Stimulated activated CD4-positive, alpha-beta T cell treated with anti-CD3 and anti-CD28 coated beads, Interleukin-12 subunit alpha, Interleukin-12 subunit beta, amount 100 ng/mL, for 48 hours (primary cell): ENCODE measurements at places on chromosomes 2 and 18.

DNA sequence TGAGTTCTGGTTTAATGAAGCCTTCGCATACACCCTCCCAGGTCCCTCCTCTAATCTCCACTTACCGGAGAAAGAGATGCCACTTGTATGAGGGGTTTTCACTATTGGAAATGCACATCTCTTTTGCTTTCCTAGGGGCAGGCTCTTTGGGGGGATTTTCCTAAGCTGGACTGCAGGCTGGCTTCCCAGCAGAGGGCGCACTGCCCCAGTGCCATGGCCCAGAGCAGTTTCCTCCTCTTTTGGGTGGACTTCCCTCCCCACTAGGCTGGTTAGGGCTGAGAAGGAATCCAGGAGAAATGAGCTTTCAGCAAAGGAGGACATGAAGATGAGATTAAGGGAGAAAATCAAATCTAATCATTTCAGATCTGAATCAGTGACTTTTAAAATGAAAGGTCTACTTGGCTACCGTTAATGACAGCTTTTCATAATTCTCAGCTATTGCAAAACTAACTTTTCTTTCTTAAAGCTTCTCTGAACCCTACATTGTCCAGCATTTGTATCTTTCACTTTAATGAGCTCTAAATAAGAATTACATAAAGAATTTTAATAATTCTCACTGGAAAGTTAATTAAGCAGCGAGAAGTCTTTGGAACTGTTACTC lies 784.1 kb upstream of the FANCL start:
- no peak for DNase-seq

GRCh38 chr2:219184121-219184520 lies 6.0 kb downstream of the RETREG2 start:
- no peak for DNase-seq

DNA sequence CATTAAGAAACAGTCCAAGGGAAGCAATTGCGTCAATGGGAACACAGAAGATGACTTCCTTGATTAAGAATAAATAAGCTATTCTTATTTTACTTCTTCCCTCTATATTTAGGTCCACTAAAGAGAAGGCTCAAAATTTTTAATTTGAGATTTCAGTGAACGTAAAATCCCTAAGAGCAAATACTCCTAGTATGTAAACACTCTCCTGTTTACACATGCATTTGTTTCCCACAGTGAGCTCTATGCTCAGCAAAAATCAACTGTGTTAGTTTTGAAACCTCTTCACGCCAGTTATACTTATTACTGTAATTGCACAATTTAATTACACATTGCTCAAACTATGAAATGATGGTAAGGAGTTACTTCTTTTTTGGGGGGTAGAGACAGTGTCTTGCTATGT lies 8.8 kb downstream of the SLC39A6 start:
- no peak for DNase-seq

DNA sequence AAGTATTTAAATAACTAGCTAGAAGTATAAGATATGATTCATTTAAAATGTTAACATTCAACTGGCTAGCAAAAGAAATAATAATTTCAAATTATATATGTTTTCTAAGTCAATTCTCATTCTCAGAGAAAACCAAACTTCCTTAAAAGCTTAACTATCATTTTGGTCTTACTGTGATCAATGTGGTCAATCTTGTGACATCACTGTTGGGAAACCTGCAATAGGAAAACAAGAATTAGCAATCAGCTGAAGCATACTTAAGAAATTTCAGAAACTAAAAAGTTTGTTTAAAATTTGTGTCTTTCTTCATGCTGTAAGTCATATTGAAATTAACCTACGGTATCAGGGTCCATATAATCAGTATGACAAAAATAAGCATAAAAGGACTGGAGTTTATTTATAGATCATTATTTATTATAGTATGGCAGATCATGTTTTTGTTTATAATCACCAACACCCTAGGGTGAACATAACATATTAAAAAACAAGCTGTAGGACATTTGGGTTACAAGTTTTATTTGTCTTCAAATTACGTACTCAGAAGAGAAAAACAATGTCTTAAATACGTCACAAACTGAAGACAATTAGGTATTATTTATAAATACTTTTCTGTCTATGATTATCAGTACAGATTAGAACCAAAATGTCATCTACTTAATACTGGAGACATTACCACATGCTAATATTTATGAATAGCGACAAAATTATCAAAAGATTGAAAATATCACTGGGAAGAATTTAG lies 60.5 kb downstream of the BAZ2B start:
- no peak for DNase-seq

GRCh38 chr2:56580242-56580641 lies 396.5 kb downstream of the CCDC85A start:
- DNase-seq, result no peak

DNA sequence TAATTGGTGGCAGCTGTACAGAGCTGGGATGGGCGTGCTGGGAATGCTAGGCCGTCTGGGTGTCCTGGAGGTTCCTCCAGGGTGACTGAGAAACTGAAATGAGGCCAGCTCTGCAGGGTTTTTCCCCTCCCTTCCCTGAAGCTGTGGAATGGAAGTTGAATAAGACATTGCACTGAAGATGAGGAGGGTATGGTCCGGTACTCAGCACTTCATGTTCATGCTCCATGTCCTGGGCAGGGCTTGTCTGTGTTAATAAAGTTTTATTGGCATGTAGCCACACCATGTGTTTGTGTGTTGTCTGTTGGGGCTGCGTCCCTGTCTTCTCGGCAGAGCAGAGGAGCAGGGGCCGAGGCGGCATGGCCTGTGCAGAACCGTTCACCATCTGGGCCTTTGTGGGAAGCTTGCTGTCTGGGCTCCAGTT lies 154.0 kb downstream of the LDLRAD4 start:
- no peak for DNase-seq

- DNase-seq, result peak; percentile 17
Measured at GRCh38 chr2:84481702-84482101, 22.6 kb upstream of the SUCLG1 start.

GRCh38 chr2:53636596-53636995 lies 131.0 kb upstream of the CHAC2 start:
- DNase-seq, result no peak

GRCh38 chr2:239087046-239087710 lies 239.3 kb downstream of the TWIST2 start:
- no peak for DNase-seq

DNA sequence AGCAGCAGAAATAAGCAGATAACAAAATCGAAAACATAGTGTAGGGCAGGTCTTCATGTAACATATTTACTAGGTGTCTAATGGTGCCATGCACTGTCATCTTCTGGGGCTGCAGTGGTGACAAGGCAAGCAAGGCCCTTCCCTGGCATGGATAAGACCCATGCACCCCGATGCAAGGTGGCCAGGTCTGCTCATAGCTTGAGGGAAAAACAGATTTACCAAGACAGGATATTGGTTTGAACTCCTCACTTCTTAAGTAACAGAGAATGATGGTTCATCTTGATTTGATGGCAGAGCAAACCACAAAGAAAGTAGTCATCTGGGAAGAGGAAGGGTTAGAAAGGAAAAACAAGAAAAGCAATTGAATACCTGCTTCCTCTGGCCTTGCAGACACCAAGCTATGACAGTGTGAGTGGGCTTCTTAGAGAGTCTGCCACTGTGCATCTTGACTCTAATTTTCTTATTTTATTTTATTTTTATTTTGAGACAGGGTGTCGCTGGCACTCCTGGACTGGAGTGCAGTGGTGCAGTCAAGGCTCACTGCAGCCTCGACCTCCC lies 35.8 kb upstream of the EML6 start:
- DNase-seq, result no peak

GRCh38 chr2:38158378-38159118 lies 82.6 kb upstream of the CYP1B1 start:
- no peak for DNase-seq

- DNase-seq, result no peak
Measured at GRCh38 chr2:111985514-111985913, 69.6 kb upstream of the TMEM87B start.

DNA sequence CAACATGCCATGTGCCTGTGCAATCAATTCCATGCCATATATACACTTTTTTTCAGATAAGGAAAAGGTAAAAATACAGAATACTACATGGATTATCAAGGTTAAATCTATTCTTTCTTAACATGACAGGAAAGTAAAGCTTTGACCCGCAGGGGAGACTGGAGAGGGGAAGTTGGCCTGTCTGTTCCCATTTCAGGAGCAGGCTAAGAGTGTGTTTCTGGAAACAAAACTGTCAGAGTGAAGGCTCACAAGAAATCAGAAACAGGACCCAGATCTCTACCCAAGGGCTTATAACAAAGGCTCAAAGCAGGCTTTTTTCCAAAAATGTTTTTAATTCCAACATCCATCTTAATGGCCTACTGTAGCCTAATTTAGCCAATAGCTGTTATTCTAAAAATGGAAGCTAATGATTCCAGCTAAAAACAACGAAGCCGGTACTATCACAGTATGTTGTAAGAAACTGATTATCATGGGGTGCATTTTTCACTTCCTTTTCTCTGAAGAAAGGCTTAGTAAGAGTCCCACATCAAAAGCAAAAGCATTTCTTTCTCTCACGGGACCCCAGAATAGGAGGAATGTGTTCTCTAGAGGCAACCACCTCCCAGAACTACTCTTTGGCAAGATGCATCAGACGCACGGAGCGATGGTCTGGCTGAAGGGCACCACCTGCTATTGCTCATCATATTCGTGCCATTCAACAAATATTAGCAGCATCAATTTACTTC lies 41.4 kb downstream of the FECH start:
- DNase-seq, result no peak

- no peak for DNase-seq
Measured at GRCh38 chr2:217753460-217754200, 249.2 kb downstream of the TNS1 start.

- no peak for DNase-seq
Measured at GRCh38 chr2:152609154-152609553, 108.1 kb downstream of the PRPF40A start.

- DNase-seq, result no peak
Measured at GRCh38 chr2:108942888-108943287, 46.1 kb downstream of the EDAR start.

GRCh38 chr2:204693262-204693661 lies 148.0 kb downstream of the PARD3B start:
- DNase-seq, result no peak

- no peak for DNase-seq
Measured at GRCh38 chr2:37581433-37581832, 90.0 kb downstream of the CDC42EP3 start.

- DNase-seq, result no peak
Measured at GRCh38 chr2:226575928-226576327, 223.7 kb downstream of the IRS1 start.

- DNase-seq, result no peak
Measured at GRCh38 chr2:188382107-188382506, 90.4 kb downstream of the GULP1 start.

DNA sequence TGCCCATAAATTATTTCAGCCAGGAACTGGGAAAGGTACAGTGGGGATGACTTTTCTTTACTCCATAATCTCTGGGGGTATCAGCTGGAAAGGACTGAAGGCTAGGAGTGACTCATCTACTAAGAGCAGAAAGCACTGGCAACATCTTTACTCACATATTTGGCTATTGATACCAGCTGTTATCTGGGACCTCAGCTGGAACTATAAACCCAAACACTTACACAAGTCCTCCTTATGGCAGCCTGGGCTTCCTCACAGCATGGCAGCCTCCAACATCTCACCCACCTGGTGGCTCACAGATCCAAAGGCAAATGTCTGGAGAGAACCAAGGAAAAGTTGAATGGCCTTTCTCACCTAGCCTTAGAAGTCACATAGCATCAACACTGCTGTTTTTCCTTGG lies 379.0 kb upstream of the RND3 start:
- DNase-seq, result no peak

DNA sequence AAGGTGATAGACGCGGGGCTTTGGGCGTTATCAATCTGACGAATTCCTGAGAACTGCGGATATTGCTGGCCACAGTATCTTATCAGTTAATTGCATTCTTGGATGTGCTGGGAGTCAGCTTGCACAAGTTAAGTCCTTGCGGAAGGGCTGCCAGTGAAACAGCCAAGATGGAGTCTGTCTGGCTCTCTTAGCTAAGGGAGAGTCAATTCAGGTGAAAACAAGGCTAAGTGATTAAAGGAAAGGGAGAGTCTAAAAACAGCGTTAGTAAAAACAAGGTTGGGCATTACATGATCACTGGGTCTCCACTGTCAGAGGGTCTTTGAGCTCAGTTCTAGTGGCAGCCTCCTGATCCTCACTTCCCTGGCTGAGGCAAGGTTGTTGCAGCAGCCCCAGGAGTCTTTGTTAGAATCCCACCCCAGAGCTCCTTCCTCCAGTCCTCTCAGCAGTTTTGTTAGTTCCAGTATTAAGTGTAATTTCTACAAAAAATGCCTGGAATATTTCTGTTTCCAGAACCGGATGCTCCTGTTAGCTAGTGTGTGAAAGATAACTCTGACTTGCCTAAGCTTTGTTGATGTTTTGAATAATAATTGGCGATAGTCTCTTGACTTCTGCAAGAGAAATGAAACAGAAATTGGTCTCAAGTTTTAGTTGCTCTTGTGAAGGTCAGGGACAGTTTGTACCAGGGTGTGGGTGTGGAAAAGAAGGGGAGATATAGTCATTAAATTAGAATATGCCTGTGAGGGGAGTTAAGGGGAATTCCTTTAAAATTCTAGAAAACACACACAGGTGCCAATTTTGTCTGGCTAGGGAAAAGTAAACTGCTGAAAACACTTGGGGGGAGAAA lies 10.6 kb downstream of the CFLAR start:
- no peak for DNase-seq

DNA sequence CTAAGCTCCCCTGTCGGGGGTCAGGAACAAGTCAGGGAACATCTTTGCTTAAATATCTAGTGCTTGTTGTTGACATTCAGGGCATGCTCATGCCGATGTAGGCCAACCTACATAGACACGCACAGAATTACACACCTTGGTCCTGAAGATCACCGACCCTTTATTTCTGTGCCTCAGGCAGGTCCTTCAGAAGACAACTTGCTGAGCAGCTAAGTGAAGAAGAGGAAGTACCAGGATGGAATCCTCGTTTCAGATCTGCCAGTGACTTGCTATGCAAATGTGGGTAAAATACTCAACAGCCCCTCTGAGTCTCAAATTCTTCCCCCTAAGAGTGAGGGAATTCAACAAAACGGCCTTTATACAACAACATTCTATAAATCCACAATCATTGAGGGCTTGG lies 494.7 kb downstream of the BCL11A start:
- no peak for DNase-seq

DNA sequence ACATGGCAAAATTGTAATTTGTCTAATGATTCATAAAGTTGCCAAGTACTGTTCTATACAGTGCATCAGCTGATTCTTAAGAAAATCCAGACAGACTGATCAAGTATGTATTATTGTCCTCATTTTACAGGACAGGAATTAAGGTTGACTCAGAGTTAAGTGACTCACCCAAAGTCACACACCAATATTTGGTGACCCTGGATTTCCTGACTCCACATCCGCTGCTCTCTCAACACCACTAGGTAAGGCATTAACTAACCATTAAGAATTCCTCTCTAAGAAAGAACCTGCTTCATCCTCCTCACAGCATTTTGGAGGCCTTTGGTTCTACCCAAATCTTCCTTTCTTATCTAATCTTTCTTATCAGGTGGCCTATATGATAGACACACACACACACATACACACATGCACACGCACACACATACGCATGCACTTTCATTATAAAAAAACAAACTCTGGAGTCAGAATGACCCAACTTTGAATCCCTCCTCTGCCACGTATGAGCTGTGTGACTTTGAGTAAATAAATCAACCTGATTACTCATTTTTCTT lies 150.8 kb downstream of the ANKRD44 start:
- DNase-seq, result peak; percentile 32
